ENCODE measurements at places on chromosomes 2 and 18.

- DNase-seq, result no peak
Observed at GRCh38 chr18:56289381-56289780, 349.0 kb downstream of the TXNL1 start.

- DNase-seq, result no peak
Observed at GRCh38 chr2:177806025-177806424, 266.6 kb downstream of the PDE11A start.

DNA sequence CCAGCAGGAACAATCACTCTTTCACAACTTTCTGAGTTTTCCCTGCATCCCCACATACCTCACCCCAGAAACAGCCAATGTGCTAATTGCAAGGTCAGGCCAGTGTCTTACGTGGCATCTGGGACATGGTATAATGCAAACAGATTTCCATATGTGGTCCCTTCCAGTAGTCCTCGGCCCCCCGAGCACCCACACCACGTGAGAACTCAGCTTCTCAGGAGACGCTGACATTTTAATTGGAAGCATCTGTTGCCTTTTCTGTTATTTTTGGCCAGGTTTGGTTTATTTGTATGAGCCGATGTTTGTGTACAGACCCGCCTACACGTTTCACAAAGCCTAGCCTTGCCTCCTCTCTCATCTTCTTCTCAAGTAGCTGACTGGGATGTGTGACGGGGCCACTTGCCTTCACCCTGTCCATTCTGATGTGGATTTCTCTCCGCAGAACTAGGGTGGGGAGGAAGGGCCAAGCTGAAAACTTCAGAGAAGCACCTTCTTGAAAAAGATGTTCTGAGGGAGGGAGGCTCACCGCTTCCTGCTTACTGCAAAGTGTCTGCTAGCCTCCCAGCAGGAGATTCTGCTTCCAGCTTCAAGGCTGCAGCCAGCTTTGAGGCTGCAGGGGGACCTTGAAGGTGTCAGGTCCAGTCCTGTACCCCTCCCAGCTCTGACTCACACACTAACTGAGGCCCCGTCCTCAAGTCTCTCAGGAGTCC is 109.6 kb upstream of the SLC14A2 start:
- DNase-seq, result no peak

DNA sequence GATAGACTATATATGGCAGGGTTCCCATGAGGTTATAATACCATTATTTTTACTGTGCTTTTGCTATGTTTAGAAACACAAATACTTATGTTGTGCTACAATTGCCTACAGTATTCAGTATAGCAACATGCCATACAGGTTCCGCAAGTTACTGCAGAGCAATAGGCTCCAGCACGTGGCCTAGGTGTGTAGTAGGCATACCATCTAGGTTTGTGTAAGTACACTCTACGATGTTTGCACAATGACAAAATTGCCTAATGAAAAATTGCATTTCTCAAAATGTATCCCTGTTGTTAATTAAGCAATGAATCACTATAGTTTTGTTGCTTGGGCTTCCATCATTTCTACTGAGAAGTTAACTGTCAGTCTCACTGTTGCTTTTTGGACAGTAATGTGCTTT is 9.8 kb downstream of the CD302 start:
- no peak for DNase-seq

GRCh38 chr2:69087211-69087911 is 74.4 kb downstream of the ANTXR1 start:
- no peak for DNase-seq

GRCh38 chr2:239106314-239106908 is 258.5 kb downstream of the TWIST2 start:
- no peak for DNase-seq

GRCh38 chr2:10089565-10090190 is 9.5 kb upstream of the CYS1 start:
- no peak for DNase-seq

GRCh38 chr2:202116691-202117090 is 43.6 kb downstream of the KIAA2012 start:
- DNase-seq, result no peak

DNA sequence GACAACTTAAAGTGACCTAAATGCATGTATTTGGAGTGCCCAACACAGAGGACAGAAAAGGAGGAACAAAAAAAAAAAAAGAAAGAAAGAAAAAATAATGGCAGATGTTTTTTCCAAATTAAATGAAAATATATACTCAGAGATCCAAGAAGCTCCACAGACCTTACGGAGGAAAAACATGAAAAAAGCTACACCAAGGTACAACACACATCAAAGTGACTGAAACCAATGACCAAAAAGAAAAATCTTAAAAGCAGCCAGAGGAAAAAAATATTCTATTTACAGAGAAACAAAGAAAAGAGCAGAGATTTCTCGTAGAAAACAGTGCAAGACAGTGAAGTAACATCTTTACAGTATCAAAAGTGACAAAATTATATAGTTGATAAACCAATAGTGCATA is 5.1 kb downstream of the FANCL start:
- no peak for DNase-seq

DNA sequence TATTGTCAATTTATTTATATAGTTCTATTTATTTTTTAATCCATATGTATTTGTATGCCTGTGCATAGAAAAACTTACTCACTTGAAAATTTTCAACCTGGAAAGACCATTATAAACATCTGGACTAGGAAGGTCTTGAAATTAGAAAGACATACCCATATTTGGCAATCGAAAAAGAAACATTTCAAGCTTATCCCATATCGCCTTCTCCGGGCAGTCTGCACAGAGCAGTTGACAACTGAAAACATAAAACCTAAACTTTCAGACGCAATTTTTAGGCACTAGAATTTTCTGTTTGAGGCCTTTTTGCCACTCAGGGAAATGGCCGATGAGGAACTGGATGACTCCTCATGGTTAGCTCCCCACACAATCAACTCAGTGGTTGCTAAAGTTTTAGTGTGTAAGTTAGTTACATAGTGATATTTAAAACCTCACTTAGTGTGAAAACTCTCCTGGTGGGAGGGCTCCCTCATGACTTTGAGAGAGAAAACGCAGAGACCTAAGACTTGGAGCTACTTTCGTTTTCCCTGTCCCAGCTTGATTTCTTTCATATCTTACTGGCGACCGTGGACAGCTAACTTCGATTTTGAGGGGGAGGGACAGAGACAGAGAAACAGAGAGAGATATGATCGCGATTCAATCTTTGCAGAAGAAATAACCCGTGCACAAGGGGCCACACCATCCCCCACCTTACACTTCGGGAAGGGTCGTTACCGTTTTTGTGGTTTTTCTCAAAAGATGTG is 3.2 kb upstream of the HOXD12 start:
- DNase-seq, result no peak

GRCh38 chr2:175176624-175177023 is 4.9 kb downstream of the ATP5MC3 start:
- DNase-seq, result no peak

DNA sequence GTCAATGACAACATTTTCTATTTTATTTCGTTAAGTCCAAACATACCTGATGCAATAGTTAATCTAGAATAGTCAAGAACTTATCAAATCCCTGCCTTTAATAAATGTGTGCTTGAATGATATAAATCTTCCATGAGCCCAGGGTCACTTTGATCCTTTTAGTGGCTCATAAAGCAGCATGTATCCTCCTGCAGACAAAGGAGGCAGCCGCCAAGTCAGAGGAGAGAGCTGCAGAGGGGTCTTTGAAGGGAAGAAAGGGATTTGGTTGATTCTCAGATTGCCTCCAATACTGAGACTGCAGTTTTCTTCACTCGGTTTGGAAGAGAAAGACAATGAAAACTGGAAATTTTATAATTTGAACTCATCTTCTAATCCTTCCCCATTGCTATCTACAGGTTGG is 378.4 kb upstream of the PIK3C3 start:
- DNase-seq, result no peak

DNA sequence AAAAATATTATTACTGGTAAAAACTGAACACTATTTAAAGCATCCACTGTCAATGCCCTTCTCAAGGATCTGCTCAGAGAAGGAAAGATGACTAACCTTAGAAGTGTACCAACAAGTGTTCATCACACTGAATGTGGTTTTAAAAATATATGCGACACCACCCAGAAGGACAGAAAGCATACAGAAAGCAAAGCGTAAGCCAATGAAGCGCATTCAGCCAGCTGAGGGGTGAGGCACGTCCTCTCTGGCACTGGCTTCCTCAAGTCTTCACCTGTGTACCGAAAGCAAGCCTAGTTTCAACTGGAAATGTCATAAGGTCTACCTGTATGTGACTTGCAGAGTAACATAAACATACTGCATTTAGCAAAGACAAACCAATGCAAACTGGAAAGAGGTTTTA is 88.8 kb downstream of the PSMG2 start:
- no peak for DNase-seq

DNA sequence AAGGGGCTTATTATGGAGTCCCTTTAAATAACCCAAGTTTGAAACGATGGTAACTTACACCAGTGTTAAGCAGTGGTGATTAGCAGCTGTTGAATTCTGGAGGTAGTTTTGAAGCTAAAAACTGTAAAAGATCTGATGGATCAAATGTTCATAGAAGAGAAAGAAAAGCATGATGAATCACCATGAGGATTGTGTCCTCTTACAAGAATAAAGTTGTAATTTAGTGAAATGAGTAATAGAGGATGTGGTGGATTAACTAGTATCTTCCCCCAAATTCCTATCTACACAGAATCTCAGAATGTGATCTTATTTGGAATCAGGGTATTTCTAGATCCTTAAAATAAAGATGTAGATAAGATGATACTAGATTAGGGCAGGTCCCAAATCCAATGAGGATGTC is 1138.2 kb upstream of the TMEFF2 start:
- no peak for DNase-seq

- no peak for DNase-seq
Observed at GRCh38 chr2:41933585-41934320, 114.1 kb upstream of the PKDCC start.

GRCh38 chr2:235551965-235552364 is 58.1 kb downstream of the AGAP1 start:
- DNase-seq, result no peak

DNA sequence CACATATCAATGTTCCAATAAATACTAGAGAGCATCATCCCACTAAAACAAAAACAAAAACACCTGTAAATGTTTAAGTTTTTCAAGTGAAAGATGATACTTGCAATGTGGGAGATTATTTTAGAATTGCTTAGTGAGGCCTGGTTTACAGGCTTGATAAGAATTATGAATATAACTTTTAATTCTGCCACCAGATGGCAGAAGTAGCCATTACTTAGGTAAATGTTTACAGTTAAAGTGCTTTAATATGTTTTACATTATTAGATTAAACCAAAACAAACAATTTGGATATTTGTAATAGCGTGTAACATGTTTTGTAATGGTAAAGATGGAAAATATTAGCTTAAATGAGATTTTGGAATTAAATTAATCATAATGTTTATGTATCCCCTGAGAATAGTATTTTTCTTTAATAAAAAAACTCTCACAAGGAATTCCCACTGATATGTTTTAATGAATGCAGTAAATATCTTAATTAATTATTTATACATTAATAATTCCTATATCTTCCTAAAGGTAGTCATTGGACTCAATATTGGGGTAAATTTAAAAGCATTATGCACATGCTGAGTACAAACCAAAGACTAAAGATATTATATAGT is 522.0 kb downstream of the SPAG16 start:
- DNase-seq, result no peak

- DNase-seq, result no peak
Observed at GRCh38 chr2:32697156-32697555, 69.3 kb downstream of the TTC27 start.

- no peak for DNase-seq
Observed at GRCh38 chr18:27528925-27529521, 343.9 kb upstream of the CHST9 start.

- no peak for DNase-seq
Observed at GRCh38 chr2:242015108-242016065, 145.9 kb downstream of the RTP5 start.

GRCh38 chr18:34741401-34741800 is 31.3 kb downstream of the DTNA start:
- DNase-seq, result no peak

DNA sequence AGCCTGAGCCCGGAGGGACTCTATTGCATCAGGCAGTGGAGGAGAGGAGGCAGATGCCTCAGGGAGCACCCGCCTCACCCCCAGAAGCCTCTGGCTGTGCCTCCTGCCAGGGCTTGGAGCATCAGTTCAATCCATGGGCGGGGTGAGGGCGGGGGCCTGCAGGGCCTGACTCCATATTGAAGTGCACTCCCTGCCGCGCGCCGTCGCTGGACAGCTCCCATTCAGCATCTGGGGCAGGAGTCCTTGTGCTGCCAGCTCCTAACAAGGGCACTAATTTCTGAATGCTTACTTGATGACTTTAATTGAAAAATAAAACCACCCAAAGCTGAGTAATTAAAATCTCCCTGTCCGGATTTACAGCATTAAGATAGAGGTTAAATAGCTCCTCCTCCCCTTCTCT is 23.8 kb downstream of the C1QL2 start:
- no peak for DNase-seq

- no peak for DNase-seq
Observed at GRCh38 chr2:45941531-45942236, 290.2 kb downstream of the PRKCE start.

- DNase-seq, result no peak
Observed at GRCh38 chr2:214401580-214401979, 9.3 kb upstream of the VWC2L start.

- DNase-seq, result no peak
Observed at GRCh38 chr2:123073371-123073770, 951.7 kb upstream of the CNTNAP5 start.

DNA sequence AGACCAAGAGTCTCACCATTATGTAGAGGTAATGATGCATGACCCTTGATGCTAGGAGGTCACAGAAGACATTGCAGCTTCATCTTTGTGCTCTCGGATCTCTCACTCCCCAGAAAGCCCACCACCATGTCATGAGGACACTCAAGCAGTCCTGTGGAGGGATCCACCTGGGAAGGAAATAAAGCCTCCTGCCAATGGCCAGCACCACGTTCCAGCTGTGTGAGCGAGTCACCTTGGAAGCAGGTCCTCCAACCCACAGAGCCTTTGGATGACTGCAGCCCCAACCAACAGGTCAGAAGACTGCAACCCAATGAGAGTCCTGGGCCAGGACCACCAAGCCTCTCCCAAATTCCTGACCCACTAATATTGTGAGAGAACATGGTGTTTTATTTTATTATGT is 38.4 kb downstream of the CYP26B1 start:
- DNase-seq, result no peak
